ENCODE measurements at places on chromosomes 5 and 9.

DNA sequence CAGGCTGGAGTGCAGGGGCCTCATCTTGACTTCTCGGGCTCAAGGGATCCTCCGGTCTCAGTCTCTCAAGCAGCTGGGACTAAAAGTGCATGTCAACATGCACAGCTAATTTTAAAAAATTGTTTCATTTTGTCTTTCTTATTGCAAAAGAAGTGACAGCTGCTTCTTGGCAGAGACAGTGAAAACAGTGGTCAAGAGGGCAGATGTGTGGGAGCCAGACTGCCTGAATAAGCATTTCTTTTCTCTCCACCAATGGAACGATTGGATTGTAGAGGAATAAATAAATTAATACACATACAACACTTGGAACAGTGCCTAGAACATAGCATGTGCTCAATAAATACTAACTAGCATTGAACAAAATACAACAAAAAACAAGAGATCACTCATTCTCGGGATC lies 27.4 kb upstream of the KIF4B start:
- no peak for DNase-seq

- DNase-seq, result no peak
Measured at GRCh38 chr5:4855880-4856279, 284.2 kb upstream of the ADAMTS16 start.

GRCh38 chr5:156846914-156847313 lies 3.2 kb upstream of the PPP1R2B start:
- DNase-seq, result no peak

DNA sequence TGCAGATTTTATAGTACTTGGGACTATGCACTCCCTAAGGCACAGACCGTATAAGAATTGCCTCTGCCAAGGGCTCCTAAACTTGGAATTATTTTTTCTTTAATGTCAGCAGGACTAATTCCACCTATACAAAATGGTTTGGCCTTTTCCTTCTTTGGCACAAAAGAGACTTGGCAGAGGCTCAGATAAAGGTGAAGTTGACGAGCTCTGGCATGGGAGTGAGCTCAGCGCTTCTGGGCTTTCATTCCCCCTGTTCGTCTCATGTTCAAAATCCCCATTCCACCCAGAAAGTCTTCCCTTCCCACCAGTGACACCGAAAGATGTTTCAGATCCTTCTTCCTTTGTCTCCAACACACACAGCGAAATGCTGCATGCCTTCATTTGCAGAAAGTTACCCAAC lies 61.2 kb downstream of the F2RL2 start:
- DNase-seq, result no peak

DNA sequence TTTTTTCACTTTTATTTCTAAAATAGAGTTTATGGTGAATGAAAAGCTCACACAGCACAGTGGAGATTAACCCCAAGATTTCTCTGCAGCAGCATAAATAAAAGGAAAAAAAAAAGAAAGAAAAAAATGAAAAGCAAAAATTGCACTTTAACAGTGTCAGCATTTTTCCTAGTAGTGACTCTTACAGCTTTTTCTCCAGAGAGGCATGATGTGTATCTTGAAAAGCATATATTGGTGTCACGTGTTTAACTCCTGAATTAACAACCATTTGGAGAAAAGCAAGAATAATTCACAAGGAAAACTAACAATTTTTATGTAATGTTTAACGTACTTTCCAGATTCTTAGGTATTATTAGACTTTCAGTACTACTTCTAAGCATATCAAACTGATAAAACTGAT lies 67.9 kb downstream of the ADGRV1 start:
- no peak for DNase-seq

DNA sequence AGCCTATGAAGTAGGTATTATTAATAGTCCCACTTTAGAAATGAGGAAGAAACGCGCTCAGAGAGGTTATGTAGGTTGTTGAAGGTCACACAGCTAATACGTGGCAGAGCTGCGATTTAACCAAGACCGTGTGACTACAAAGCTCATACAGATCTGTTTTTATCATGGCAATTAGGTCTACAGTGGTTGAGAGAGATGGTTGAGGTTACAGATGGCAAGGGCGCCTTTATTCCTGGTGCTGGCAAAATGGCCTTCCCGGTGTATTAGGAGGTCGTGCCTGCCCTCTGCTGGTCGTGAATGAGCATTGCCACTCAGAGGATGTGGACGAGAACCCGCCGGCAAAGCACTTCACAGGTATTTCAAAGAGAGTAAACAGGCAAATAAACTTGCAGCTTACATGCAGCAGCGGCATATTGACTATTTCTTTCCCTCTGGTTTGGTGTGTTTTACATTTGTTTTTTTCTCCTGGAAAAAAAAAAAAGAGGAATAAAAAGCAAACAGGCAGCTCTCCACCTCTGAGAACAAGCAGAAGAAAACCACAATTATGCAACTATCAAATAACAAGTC lies 65.3 kb upstream of the EGFLAM start:
- DNase-seq, result no peak

GRCh38 chr5:68534956-68535520 lies 319.5 kb downstream of the PIK3R1 start:
- no peak for DNase-seq

- DNase-seq, result no peak
Measured at GRCh38 chr5:56456002-56456401, 222.9 kb upstream of the ANKRD55 start.

DNA sequence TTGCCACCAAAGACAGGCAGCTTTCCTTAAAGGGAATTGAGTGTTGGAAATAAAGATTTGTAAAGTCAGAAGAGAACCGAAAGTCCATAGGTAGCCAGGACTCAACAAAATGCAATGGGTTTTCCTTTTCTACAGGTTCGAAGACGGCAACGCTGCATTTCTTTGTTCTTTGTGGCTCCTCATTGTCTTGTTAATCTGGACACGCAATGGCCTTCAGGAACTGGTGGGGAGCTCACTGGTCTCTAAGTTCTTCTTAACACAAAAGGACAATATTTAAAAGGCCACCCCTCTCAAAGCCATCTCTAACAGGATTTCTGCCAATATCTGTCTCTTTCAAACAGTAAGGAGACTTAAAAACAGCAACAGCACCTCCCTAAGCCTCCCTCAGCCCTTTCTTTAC lies 170.6 kb downstream of the RMI1 start:
- no peak for DNase-seq

- DNase-seq, result no peak
Measured at GRCh38 chr5:120452471-120452870, 11.6 kb upstream of the PRR16 start.

DNA sequence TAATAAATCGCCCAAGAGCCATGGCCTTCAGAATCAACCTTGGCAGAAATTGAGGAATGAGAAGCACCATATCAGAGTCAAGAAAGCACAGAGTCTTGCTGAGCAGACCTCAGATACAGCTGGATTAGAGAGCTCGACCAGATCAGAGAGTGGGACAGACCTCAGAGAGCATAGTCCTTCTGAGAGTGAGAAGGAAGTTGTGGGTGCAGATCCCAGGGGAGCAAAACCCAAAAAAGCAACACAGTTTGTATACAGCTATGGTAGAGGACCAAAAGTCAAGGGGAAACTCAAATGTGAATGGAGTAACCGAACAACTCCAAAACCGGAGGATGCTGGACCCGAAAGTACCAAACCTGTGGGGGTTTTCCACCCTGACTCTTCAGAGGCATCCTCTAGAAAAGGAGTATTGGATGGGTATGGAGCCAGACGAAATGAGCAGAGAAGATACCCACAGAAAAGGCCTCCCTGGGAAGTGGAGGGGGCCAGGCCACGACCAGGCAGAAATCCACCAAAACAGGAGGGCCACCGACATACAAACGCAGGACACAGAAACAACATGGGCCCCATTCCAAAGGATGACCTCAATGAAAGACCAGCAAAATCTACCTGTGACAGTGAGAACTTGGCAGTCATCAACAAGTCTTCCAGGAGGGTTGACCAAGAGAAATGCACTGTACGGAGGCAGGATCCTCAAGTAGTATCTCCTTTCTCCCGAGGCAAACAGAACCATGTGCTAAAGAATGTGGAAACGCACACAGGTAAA lies 4.5 kb downstream of the NFX1 start:
- no peak for DNase-seq
